ENCODE measurements at places on chromosomes 1 and 21.
A peak's percentile ranks its signal among the peaks of the same experiment; 100 is the strongest.

GRCh38 chr1:63821091-63822005 is 47.5 kb downstream of the ROR1 start:
- DNase-seq = no peak

GRCh38 chr1:236354330-236355147 is 39.5 kb upstream of the EDARADD start:
- no peak for DNase-seq

GRCh38 chr1:205260948-205261732 is 33.4 kb downstream of the TMCC2 start:
- no peak for DNase-seq

GRCh38 chr1:22508991-22509390 is 54.3 kb upstream of the EPHA8 start:
- DNase-seq = no peak

DNA sequence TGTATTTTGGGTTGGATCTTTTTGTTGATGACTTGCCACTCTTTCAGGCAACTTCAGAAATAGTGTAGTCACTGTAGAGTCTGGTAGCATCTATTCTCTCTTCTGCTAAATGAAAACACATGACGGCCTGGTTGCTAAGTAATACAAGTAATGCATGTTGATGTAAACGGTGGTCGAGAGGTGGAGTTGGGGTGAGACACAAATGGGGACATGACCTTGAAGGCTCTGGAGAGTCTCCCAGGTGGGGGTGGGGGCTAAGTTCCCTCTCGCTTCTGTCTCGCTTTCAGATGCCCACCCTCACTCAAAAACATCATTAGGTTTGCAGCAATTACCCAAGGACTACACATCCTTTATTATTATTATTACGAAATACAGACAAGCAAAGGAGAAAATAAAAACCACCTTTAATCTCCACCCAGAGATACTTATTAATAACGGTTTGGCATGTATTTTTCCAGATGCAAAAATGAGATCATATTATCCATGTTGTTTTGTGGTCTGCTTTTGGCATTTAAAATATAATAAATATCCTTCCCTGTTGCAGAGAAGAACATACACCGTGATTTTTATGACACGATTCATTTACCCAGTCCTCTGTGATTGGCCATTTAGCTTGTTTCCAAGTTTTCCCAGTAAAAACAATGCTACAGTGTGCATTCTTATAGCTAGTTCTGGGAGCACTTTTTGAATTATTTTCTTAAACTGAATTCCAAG is 138.1 kb downstream of the MIS18A start:
- no peak for DNase-seq

DNA sequence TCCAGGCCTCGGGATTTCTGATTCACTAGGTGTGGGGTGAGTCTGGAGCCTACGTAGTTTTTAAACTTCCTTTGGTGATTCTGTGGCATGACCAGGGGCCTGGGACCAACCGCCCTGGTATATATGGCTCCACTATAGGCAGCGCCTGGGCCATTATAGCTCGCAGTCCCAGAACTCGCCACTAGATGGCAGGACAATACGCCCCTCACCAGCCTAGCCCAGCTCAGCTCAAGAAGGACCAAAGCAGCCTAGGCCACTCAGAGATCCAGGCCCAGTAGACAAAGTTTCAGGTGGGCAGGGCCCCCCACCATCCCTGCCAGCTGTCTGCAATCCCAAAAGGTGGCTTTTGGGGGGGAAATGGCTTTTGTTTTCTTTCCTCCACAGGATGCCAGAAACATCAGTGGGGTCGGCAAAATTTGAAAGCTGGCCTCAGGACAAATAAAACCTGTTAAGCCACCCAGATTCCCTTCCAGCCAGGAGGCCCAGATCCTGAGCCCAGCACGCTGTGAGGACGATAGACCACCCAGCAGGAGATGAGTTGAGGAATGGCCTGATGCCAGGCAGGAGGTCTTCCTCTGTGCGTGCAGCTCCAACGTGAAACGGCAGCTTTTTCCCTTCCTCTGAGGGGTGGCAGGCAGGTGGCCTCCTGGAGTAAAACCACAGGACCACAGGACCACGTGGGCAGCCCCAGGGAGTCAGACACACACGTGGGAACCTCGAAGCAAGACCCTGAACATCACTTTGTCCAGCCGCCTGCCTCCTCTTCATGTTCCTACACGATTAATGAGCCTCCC is 24.8 kb upstream of the TMEM51 start:
- peak; percentile 70 for DNase-seq

Data from stimulated activated CD4-positive, alpha-beta T cell treated with anti-CD3 and anti-CD28 coated beads, TNF-alpha, amount 100 ng/mL, for 1 hour (primary cell).